GM03348 (cell line): ENCODE measurements at places on chromosomes 7 and 10.

- no peak for DNase-seq
These were observed 655.0 kb downstream of the SDK1 start for GRCh38 chr7:3955751-3956696.

DNA sequence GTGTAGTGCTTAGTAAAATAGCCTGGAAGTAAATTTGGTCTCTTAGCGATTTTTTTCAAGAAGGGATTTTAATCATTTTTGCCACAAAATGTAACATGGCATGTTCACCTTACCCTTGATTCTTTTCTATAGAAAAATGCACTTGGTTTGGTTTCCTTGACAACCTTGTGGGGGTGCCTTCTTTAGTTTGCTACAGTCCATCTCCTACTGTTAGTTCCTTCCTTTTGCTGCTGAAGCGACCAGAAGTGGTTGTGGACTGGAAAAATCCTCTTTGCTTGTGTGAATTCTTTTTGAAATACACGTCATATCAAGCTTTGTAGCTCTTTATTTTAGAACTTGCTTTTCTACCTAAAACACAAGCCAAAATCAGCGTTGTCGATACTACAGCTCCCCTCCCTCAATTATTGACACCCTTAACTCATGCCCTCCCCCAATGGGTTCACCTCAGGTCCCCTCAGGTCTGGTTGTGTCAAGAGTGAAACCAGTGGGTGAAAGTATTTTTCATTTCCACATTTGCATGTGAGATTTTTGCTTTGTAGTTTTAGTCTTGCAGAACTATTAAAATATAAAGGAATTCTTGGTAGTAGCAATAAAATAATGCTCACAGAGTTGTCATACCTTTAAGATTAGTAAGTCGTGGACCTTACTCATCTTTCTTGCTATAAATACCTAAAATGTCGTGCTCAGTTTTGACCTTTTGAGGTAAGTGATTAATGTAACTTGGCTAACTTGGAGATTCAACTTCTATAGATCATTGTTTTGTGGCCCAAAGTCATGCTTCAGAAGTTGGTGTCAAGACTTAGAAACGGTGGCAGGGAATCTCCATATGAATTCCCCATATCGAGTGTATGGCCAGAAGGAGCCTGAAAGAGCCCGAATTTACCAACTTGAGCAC, 1.5 kb downstream of the ACTR3B start:
- DNase-seq: no peak

DNA sequence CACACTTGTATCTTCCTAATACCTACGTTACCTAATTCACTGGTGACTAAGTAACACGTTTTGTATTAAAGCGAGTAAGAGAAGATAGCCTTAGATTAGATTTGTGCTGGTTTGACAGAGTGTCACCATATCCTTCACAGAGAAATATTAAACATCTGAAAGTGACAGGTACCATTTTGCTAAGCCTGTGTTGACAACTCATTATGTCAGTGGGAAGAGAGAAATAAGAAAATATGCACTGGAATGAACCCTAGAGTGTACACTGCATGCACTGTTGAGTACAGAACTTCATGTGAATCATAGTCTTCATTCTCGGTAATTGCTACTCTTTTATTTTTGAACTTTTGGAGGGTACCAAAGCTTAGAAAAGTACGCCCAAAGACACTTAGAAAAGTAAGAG, 10.9 kb downstream of the PRKG1 start:
- DNase-seq: no peak

DNA sequence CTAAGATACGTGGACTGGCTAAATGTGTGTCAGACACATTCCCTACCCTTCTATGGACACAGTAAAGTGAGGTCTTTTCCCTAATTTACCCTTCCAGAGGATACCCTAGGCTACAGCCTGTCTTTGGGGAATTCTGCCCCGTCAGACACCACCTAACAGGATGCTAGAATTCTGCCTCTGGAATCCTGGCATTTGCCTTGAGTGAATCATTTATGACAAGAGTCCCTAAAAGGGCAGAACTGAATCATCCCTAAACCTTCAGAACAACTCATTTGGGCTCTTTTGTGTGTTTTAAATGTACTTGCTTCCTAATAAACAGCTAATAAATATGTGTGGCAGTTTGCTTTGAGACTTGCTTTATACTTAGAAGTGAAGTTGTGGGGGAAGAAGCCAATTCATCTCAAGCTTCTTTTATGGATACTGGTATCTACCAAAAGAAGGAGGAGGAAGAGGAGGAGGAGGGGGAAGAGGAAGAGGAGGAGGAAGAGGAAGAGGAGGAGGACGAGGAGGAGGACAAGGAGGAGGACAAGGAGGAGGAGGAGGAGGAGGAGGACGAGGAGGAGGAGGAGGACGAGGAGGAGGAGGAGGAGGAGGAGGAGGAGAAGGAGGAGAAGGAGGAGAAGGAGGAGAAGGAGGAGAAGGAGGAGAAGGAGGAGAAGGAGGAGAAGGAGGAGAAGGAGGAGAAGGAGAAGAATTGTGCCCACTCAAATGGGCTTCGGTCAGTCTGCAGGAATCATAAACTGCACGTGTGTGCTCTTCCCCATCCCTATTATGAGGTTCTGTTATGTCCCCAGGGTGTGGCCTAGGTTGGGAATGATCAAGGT, 27.1 kb downstream of the PARP12 start:
- peak; percentile 70 for DNase-seq

- DNase-seq: peak; percentile 91
These were observed 378 bp upstream of the PRKCQ start for GRCh38 chr10:6580279-6581029.

- no peak for DNase-seq
These were observed 104.0 kb downstream of the JCAD start for GRCh38 chr10:29955329-29955935.
